Stimulated activated CD8-positive, alpha-beta memory T cell treated with anti-CD3 and anti-CD28 coated beads, Interleukin-7, amount 100 ng/mL, for 48 hours (primary cell): ENCODE measurements at places on chromosomes 11 and 22.

- DNase-seq: no peak
These were observed at the start of gene PYGM for GRCh38 chr11:64759722-64760719. Gene PYGM, minus strand, starts transcription at chr11:64759974. Its CDS starts 76 bp downstream, at chr11:64759898.

GRCh38 chr11:17547932-17548331, 873 bp downstream of the OTOG start:
- no peak for DNase-seq

DNA sequence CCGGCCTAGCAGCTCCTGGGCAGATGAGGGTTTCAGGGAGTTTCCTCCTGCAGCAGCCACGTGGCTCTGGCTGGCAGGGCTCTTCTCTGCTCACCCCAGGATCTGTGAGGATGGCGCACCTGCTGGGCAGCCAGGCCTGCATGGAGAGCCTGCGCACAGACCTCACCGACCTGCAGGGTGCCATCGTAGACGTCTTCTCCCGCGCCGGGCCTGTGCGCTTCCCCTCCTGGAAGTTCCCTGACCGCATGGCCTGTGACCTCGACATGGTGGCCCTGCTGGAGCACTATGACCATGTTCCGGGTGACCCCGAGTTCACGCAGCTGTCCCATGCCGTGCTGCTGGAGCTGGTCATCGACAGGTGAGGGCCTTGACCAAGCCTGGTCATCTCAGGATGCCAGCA, 9.1 kb downstream of the CCDC157 start:
- DNase-seq: no peak

DNA sequence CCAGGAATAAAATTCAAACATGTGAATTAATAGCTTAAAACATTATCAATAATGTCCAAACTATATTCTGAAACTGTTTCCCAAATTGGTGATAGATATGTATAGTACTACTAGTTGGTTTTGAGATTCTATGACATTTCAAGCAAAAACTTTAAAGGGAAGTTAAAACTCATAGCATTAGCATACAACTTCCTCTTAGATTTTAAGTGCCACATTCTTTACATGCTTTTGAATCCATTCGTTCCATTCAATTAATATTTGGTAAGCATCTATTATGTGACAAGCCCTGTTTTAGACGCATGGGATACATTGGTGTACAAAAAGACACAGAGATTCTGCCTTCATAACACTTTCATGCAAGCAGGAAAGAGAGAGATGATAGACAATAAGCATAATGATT, 8.9 kb downstream of the PATL1 start:
- no peak for DNase-seq

GRCh38 chr11:35178873-35179272, 39.9 kb downstream of the CD44 start:
- no peak for DNase-seq
